CD14-positive monocyte (primary cell): ENCODE measurements at places on chromosomes 5 and 9. TPM values are rescaled to one million over a fixed set of nuclear protein-coding genes. Genes with fewer than 3 reads are reported as not detected.

Gene PTGER4
- polyA plus RNA-seq = 119 and 205 TPM in 2 replicates

Gene GAPT
- polyA plus RNA-seq = 18.6 and 46.7 TPM in 2 replicates

Gene DMGDH
- polyA plus RNA-seq = not detected in 2 replicates

Gene GPR21
- polyA plus RNA-seq = not detected

Gene PCDHGA5
- polyA plus RNA-seq = 0.04 TPM in 1 of 2 replicates, not detected in the other

Gene C9orf50
- polyA plus RNA-seq = not detected in 2 replicates

Gene RIC1
- 16.3 TPM for polyA plus RNA-seq
